WTC11 (cell line): ENCODE measurements at places on chromosomes 5 and 9.
A peak's percentile ranks its signal among the peaks of the same experiment; 100 is the strongest.

DNA sequence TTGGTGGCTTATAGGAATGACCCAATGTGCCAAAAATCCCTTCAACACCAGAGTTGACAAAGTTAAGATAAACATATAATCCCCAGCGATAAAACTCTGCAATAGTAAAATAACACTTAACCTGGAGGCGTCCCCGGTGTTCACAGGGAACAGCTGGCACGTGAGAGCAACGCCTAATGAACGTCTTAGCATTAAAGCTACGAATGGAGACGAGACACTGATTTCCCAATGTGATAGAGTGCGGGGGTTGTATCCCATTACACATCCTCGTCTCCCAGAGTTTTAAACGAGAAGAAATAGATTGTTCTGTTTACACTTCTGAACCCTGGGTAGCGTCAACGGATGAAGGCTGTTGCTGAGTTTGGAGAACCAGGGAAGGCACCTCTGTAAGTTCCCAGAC is 57.6 kb downstream of the PTCH1 start:
- no peak for DNase-seq

DNA sequence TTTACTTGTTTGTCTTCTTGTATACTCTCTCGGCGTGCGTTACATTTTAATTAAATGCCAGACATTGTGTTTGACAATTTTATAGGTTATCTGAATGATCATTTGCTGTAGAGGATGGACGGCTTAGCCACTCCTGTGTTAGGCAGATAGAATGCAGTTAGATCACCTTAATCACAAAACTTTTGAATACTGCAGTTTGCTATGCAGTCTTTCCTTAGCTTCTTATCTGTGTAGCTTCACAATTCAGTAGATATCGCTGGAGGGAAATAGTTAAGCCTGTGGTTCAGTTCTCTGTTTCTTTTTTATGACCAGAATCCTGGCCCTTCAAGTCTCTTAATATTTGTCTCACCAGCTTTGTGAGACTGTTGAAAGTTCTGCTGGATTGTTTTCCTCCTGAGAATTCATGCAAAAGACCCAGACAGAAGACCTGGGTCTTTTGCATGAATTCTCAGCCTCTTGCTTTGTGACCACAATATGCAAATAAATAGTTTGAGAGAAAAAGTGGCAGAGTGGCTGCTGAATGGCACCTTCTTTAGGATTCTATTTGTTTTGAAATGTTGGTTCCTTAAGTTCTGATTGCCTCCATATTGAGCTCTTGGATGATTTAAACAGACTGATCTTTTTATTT is 40.2 kb downstream of the RASA1 start:
- DNase-seq = no peak

GRCh38 chr9:111985315-111985714 is 88.7 kb downstream of the UGCG start:
- no peak for DNase-seq

DNA sequence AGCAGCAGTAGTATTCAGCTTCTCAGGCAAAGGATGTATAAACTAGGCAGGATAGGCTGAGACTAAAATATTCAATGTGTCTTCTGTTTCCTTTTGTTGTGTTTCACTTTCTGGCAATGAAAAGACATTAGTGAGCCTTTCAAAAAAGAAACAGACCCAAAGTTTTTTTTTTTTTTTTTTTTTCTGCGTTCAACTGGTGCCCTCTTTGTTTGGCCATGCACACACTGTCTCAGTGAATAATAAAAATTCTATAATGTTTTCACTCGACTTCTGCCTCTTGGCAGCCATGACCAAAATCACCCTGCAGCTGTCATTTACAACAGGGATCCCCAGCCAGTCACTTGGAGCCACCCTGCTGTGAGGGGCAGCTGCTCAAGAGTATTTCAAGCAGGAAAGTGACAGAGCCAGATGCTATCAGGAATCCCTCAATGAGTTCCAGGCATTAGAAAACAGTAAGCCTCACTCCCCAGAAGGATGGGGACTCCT is 44.0 kb upstream of the MAN2A1 start:
- DNase-seq = peak; percentile 38

GRCh38 chr5:131747180-131748105 is 49.4 kb downstream of the FNIP1 start:
- DNase-seq = no peak

GRCh38 chr9:68844631-68845612 is 139.9 kb downstream of the PIP5K1B start:
- peak; percentile 65 for DNase-seq

- no peak for DNase-seq
These were observed 220.1 kb downstream of the TMEM232 start for GRCh38 chr5:110506378-110506777.

- no peak for DNase-seq
These were observed 175.9 kb downstream of the KIF4B start for GRCh38 chr5:155189476-155189875.

- DNase-seq = no peak
These were observed 394.5 kb upstream of the IRX1 start for GRCh38 chr5:3201121-3201520.

DNA sequence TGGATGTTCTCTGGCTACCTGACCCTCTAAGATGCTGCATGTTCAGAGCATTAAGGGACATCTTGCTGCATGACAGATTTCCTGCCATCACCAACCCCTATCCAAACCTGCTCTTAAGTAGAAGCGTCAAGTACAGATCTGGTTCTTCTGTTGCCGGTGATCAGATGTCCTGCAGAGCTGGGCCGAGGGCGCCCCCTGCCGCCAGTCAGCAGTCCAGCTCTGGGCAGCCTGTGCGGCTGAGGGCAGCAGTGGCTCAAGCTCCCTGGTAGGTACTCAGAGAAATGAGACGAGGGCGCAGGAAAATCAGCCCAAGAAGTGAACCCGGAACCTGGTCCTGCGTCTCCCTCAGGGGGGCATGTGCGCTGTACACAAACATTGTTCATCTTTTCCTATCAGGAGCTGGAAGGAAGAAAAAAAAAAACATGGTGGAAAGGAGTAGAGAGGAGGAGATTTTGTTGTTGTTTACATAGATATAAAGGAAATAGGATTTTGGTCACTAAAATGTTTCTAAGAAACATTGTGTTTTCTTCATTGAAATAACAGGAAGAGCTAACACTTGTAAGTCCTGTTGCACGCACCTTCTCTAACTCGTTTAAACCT is 95.8 kb downstream of the CFAP90 start:
- peak; percentile 86 for DNase-seq

DNA sequence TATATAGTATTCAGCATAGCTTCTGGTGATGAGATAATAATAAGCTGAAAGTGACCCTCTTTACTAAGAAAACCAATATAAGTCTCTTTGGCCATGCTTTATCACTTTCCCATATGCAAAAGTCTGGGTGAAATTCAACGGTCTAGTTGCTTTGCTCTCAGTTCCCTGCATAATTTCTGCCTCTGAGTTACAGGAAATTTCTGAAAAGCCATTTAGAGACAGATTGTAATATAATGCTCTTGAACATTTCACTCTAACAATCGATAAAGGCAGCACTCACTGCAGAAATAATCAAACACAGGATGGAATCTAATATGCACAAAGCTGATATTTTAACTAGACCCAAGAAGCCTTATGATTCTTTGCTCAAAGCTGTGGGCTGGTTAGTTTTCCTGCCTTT is 100.1 kb upstream of the LIFR start:
- no peak for DNase-seq

GRCh38 chr5:136222580-136223235 is 29.7 kb upstream of the SMIM32 start:
- DNase-seq = no peak

- no peak for DNase-seq
These were observed 56.7 kb downstream of the VAV2 start for GRCh38 chr9:133935328-133936005.

- no peak for DNase-seq
These were observed 153.8 kb downstream of the ARL15 start for GRCh38 chr5:54156577-54156976.

- DNase-seq = no peak
These were observed 128.0 kb upstream of the MSX2 start for GRCh38 chr5:174596429-174596828.

- no peak for DNase-seq
These were observed 228.3 kb downstream of the CACNA1B start for GRCh38 chr9:138105561-138106505.

DNA sequence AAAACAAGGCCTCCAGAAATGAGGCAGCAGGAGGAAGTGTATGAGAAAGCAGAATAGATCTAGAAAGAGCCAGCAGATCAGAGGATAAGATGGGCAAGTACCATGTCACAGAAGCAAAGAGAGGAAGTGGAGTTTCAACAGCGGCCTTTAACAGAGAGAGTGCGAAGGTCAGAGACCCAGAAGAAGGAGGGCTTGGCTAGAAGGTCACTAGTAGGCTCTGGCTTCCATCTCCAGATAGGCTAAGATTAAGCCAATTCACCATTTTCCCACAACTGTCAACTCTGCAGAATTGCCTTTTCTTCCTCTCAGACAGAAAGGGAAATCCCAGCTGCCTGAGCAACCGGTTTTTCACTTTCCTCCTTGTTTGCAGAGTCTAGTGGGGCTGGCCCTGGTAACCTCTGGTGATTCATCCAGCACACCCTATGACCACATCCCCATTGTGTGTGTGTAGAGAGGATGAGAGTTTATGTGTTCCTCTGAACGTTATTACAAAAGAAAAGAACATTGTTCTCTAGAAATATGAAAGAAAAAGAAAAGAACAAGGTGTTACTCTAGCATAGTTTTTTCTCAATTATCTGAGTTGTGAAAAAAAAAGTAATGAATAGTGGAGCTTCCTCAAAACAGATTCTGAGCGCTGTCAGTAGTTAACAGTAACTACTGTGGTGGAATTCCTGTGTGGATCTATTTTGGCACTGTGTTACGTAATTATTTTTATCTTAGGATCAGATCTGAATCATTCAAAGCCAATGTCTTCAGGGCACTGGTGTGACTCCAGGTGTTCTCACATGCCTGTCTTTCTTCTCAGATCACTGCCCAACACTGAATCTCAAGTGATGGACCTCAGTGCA is 220.4 kb downstream of the ARRDC3 start:
- DNase-seq = no peak

DNA sequence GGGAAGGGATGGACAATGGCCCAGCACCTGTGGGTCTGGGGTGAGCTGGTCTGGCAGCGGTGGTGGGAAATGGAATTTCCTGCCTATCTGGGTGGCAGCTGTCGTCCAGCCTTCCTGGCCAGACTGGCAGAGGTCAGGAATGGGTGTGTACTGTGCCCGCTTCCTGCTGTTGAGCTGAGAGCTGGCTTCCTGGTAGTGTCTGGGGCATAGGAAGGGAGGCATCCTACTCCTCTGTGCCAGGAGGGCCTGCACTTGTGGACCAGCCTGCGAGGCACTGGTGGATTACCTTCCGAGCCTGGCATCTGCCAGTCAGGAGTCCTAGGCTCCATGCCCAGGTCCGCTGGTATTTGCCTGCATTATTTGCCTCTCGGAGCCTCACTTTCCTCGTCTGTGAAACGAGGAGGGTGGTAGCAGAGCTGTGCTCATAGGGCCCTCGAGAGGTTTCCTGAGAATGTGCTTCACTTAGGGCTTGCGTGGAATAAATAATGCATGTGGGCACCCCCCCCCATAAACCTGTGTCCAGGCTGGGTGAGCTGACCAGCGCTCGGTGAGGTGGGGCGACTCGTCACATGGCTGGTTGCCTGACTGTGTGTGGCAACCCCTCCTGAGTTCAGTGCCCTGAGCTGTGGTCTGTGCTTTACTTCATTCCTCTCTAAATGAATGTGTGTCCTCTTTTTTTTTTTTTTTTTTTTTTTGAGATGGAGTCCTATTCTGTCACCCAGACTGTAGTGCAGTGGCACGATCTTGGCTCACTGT is 47.7 kb downstream of the HMCN2 start:
- DNase-seq = no peak

- no peak for DNase-seq
These were observed 26.6 kb upstream of the ATP6V1G1 start for GRCh38 chr9:114560956-114561355.

DNA sequence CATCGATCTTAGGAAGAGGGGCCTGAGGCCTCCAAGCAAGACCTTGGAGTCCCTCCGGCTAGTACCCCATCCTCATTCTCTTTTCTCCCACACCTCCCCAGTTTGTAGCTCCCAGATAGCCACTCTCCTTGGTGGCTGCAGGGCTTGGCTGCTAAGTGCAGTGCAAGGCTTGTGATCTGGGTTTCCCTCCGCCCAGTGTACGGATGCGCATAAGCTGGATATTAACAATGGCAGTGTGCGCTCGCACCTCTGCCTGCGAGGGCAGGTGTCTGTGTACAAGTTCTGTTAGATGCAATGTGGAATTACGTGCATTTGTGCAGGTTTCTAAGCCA is 71.0 kb upstream of the TBCA start:
- no peak for DNase-seq

DNA sequence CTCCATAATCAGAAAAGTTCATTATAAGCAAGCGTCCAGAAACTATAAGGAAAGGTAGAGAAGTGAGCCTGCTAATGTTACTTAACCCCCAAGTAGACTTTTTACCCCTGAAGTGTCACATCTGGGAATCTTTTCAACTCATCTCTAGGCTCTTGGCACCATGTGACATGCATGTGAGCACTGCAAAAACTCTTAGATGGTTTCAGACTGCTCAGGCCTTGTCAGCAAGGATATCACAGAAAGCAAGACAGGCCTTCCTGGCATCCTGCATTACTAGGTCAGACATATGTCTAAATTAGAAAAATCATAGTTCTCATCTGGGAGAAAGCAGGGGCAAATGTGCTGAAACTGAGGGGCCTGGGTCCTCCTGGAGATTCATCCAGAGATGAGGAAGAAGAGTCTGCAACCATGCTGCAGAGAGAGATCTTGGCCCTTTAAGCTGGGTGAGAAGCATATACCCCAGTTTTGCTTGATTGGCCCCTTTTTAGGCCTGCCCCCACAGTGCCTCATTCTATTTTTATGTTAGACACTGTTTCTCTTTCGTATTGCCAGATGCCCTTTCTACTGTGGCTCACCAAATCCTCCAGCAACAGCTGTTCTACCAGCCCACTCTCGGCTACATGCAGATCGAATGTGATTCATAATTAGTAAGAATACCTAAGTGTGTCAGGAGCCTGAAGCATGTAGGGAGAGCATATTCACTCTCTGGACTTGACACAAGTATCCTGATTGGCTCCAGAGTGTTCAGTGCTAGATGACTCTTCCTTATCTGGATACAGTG is 19.0 kb downstream of the TMEM8B start:
- DNase-seq = no peak

DNA sequence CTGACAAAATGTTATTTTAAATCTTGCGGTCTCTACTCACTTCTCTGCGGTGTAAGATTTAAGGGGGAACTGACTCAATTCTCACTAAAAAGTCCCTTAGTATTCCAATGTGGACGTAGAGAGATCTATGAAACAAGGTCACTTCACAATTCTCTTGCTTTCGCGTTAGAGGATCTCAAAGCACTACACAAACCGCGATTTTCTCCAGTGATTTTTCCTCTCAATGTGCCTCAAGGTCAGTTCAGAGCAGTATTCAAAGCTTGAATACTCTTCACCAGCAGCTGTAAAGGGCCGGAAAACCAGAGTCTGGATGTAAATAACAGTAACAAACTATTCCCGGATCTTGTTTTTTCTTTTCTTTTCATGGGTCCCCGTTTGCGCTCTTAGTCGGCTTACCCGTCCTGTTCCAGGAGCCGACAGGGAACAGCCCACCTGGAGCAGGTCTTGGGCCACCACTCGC is 128.2 kb downstream of the TMEM161B start:
- peak; percentile 86 for DNase-seq
